ENCODE measurements at places on chromosomes 11 and 22.
A peak's percentile ranks its signal among the peaks of the same experiment; 100 is the strongest.

- DNase-seq = no peak
Observed at GRCh38 chr11:60835534-60835846, 6.4 kb upstream of the CCDC86 start.

DNA sequence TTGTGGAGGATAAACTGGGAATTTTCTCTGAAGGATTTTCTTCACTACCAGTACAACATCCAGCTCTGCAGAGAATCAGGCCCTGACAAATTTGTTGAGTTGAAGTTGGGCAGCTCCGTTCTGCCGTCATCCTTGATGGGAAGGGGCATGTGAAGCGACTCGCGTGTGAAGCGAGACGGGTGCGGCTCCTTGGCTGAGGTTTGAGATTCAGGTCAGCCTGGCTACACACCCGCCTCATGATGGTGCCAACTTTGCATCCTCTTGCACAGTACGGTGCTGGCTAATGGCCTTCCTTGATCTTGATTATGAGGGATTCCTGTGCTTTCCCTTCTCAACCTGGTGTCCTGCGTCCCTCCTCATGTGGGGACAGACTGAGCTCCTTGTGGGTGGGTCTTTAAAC is 19.7 kb upstream of the CDC42EP2 start:
- DNase-seq = no peak

GRCh38 chr22:26887456-26887855 is 230.1 kb downstream of the MIAT start:
- peak; percentile 32 for DNase-seq

DNA sequence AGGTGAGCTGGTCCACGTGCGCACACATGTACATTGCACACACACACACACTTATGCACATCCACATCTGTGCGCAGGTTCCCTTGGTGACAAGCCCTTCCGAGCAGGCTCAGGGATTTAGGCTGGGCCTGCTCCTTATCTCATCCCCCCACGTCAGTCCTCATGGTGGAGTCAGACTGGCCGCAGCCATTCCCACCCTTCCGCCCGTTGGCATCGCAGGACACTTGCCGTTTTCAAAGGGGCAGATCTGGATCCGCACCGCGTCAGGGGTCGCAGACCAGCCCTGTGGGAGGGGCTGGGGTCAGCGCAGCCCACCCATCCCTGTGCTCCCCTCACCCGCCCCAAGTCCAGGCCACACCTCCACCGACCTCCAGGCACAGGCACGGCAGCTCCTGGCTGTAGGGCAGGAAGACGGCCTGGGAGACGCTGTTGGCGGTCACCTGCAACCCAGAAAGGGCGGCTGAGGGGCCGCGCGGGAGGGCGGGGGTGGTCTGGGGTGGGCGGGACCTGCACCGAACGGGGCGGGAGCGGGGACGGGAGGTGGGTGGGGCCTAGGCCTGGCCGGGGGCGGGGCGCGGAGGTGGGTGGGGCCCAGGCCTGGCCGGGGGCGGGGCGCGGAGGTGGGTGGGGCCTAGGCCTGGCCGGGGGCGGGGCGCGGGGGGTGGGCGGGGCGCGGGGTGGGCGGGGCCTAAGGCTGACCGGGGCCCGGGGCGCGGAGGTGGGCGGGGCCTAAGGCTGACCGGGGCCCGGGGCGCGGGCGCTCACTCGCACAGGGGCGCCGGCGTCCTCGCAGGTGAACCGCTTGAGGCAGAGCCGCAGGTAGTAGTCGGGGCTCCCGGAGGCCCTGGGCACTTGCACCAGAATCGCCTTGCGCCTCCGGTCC is 13.3 kb downstream of the IL17REL start:
- DNase-seq = no peak

DNA sequence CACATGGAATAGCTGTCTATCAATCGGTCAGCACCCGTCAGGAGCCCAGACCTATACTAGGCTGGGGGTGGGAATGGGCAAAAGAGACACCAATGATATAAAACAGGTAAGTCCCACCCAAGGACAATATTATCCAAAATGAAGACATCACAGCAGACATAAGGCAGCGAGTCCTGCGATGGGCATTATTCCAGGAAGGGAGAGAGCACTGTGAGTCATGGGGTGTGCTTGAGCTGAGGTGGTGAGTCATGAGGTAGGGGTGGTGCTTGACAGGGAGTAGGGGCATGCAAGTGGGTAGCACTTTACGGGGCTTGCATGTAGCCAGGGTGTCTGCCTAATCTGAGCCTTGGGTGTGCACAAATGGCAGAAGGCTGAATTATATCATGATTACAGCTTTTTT is 605.0 kb upstream of the CADM1 start:
- peak; percentile 68 for DNase-seq

GRCh38 chr11:60316317-60316716 is 10.7 kb upstream of the MS4A6E start:
- no peak for DNase-seq

- DNase-seq = no peak
Observed at GRCh38 chr22:34880662-34881061, 185.3 kb upstream of the ISX start.

DNA sequence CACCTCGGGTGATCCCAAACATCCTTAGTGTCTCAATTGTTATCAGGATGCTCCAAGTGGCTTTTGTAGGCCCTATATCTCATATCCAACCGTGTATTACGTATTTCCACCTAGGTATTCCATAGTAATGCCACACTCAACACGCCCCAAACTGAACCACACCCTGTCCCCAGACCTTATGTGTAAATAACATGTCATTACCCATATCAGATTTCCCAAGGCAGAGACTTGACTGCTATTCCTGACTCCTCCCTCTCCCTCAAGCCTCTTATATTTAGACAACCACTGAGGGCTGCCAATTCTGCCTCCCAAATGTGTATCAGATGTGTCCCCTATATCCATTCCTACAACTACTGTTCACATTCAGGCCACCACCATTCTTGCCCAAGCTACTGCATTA is 132.8 kb upstream of the NCAM1 start:
- no peak for DNase-seq

DNA sequence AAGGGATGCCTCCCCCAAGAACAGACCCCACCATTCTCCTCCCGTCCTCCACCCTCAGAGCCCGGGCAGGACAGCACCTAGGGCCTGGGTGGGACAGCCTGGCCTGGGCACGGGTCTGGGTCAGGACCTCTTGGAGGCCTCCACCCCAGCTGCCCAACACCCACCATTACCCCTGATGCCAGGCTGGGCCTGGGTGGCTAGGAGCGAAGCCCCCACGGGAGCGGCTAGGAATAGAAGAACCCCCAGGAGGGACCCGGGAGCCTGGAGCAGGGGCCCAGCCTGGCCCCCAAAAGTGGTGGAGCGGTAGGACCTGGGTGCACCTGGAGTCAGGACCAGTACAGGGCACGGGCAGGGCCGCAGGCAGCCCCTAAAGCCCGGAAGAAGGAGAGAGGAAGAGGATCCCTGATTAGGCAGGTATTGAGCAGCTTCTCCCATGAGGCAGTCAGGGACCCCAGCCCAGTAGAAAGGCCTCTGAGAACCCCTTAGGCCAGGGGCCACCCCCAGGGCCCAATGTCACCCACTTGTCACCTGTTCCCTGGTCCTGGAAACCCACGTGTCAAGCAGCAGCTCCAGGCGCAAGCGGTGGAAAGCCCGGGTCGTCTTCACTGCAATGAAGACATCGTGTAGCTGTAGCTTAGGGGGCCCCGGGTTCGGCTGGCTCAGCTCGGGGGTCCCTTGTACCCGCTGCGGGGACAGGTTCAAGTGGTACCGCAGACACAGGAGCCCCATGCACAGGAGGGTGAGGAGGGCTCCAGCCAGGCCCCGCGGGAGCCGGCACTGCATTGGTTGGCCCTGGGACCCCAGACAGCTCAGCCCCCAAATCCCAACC is 575 bp downstream of the MFNG start:
- DNase-seq = no peak

DNA sequence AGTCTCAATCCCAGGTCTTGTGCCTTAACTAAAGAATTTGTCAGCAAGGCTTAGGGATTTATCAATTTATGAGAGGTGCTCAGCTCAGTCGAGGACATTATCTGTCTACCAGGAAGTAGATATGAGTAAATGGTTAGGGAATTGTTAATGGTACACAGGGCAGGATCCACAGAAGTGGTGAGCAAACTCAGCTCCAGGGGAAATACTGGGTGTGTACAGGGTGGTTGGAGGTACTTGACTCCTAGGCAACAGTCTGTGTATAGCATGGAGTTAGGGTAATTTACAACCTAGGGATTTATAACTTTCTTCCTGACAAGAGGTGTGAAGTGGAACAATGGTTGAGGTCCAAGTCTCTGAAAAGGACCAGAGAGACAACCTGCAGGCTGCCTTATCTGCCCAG is 123.4 kb upstream of the OR9Q1 start:
- peak; percentile 37 for DNase-seq

DNA sequence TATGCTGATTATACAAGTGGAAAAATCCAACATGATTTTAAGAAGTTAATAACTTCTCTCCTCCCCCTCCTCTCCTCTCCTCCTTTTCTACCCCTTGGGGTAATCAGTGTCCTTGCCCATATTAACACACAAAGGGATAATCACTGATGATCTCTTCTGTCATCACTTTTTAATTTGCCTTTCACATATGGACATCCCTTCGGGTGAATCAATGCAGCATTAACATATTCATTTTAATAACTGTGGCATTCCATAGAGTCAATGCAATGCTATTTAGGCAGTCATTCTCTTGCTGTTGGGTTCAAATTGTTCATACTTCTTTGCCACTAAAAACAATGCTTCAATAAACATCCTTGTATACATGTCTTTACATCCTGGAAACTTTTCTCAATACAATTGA is 42.9 kb upstream of the GLYATL2 start:
- no peak for DNase-seq

DNA sequence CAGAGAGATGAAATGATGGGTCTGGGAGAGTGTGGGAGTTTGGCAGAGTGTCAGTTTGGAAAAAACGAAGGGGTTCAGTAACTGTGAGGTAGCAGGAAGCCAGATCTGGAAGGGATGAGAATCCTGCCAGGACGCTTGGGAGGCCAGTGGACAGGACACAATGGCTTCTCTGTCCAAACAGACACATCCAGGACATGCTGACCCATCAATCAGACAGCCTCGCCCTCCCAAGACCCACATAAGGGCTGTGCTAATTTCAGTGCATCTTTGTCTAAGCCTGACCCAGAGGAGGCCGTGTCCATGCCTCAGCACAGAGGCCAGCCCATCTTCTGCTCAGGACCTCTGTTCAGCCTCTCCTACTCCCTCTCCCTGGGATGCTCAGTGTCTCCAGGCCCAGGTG is 576.5 kb upstream of the B3GAT1 start:
- DNase-seq = no peak

GRCh38 chr11:74895340-74896116 is 53.4 kb downstream of the XRRA1 start:
- DNase-seq = no peak

GRCh38 chr11:1919391-1920127 is at the start of gene TNNT3:
Gene TNNT3, plus strand, starts transcription at chr11:1919703. Its CDS starts 3,172 bp downstream, at chr11:1922875.
- no peak for DNase-seq

GRCh38 chr11:109783014-109783413 is 310.2 kb upstream of the ZC3H12C start:
- no peak for DNase-seq

GRCh38 chr11:19689281-19690000 is 23.2 kb upstream of the NAV2 start:
- DNase-seq = no peak

GRCh38 chr11:102279641-102280170 is 37.6 kb upstream of the BIRC3 start:
- DNase-seq = no peak

DNA sequence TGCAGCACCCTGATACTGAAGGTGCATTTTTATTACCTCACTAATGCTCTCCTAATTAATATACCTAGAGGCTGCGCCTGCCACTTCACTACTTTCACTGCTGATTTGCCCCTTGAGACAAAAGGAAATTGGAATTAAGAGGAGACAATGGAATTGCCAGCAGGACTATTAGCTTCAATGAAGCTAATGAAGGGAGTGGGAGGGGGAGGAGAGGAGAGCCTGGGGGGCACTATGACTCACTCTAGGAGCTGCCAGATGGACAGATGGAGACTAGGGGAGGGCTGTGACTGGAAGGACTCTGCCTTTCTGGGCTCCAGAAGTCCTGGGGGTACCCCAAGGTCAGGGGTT is 102.8 kb upstream of the DRD2 start:
- DNase-seq = no peak

DNA sequence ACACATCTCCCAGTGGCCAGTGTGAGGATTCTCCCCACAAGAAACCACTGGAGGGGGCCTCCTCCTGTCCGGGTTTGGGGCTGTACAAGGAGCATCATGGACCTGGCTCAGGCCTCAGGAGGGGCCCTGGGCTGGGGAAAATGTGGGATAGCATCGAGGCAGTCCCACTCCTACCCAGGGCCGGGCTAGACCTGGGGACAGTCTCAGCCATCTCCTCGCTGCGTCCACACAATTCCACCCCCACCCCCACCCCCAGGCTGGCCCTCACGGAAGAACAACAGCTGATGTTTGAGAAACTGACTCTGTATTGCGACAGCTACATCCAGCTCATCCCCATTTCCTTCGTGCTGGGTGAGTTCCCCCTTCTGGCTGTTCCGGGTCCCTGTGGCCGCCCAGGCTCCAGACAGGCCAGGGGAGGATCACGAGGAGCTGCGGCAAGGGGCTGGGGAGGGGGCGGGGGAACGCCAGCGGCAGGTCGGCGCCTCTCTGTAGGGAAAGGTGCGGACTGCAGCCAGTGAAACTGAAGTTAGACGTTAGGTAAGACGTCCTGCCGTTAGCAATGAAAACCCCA is 4.8 kb downstream of the BEST1 start:
- DNase-seq = peak; percentile 65

GRCh38 chr11:108718466-108718865 is 53.6 kb downstream of the DDX10 start:
- DNase-seq = no peak

GRCh38 chr22:48721395-48721669 is 1106.3 kb downstream of the BRD1 start:
- no peak for DNase-seq

GRCh38 chr11:38163526-38163925 is 1565.5 kb upstream of the RAG2 start:
- DNase-seq = no peak

DNA sequence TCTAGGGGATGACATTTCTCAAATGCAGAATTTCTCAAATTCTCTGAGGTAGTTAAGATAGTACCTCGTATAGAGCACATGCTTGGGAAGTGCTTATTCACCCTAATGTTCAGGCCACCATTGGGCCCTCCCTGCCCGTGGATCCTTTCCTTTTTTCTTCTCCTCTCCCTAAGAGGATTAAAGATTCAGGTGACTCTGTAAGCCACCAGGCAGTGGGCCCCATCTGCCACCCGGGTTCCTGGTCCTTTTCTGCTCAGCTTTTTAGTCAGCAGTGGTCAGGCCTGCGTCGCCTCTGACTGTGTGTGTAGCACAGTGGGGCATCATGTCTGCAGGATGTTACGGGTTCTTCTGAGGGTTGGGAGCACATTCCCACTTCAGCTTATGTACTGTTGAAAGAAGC is 7.2 kb downstream of the CEP164 start:
- DNase-seq = no peak

DNA sequence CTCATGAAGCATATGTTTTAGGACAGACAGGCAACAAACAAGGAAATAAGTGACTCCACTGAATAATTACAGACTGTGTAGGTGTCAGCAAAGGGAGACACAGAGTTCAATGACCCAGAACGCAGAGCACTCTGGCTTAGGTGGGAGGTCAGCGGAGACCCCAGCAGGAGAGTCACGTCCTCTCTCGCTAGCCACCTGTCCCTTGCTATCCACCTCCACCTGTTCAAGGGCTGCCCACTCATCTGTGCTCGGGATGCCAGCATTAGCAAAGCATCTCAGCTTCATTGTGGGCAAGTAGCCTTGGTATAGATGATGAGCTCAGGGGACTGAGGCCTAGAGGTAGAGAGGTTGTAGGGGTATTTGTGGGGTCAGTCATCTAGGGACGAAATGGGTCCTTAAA is 21.8 kb upstream of the ATXN10 start:
- DNase-seq = no peak

GRCh38 chr11:71447791-71448256 is 369 bp downstream of the DHCR7 start:
- no peak for DNase-seq
